ENCODE measurements at places on chromosomes 6 and 20.

GRCh38 chr20:36093804-36094145 is 60.8 kb upstream of the EPB41L1 start:
- DNase-seq, result no peak

GRCh38 chr20:34859826-34860545 is 12.7 kb downstream of the GGT7 start:
- DNase-seq, result no peak

GRCh38 chr6:111899531-111899930 is 26.3 kb upstream of the FYN start:
- no peak for DNase-seq

DNA sequence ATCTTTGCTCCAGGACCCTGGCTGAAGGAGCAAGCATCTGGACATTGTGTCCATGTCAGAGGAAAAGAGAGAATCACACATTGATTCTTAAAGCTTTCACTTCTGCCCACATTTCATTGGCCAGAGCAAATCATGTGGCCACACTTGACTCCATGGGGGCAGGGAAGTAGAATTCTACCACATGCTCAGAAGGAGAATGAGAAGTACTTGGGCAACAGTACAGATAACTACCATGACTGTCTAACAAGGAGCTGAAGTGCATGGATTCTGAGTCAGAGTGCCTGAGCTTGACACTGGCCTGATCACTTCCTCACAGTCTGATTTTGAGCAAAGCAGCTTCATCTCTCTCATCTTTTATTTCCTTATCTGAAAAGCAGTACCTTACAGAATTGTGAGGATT is 38.6 kb downstream of the GHRH start:
- DNase-seq, result no peak

GRCh38 chr20:19688031-19688806 is 69.8 kb upstream of the RIN2 start:
- peak; percentile 76 for DNase-seq

- DNase-seq, result no peak
These were observed 9.9 kb upstream of the ASCC3 start for GRCh38 chr6:100891079-100891478.

GRCh38 chr6:52904562-52905279 is 4.8 kb downstream of the GSTA3 start:
- peak; percentile 34 for DNase-seq

DNA sequence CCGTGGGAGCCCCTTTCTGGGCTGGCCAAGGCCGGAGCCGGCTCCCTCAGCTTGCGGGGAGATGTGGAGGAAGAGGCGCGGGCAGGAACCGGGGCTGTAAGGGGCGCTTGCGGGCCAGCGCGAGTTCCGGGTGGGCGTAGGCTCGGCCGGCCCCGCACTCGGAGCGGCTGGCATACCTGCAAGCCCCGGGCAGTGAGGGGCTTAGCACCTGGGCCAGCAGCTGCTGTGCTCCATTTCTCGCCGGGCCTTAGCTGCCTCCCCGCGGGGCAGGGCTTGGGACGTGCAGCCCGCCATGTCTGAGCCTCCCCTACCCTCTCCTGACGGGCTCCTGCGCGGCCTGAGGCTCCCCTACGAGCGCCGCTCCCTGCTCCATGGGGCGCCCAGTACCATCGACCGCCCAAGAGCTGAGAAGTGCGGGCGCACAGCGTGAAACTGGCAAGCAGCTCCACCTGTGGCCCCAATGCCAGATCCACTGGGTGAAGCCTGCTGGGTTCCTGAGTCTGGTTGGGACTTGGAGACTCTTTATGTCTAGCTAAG is 82.8 kb upstream of the E2F3 start:
- peak; percentile 57 for DNase-seq

DNA sequence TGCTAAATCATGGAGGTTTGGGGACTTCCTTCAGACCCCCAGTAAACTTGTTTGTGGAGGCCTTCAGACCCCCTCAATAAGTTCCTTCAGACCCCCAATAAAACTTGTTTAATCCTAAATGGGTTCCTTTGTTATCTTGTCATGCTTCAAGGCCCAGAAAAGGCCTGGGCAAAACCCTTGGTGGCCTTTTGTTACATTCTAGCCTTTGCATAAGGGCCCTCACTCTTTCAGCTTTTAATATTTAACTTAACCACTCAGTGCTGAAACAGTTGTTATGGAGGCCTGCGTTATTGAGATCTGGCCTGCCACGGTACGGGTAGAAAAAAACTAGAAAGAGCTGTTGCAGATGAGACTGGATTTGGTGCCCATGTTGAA is 4.3 kb upstream of the DYNLRB1 start:
- no peak for DNase-seq

DNA sequence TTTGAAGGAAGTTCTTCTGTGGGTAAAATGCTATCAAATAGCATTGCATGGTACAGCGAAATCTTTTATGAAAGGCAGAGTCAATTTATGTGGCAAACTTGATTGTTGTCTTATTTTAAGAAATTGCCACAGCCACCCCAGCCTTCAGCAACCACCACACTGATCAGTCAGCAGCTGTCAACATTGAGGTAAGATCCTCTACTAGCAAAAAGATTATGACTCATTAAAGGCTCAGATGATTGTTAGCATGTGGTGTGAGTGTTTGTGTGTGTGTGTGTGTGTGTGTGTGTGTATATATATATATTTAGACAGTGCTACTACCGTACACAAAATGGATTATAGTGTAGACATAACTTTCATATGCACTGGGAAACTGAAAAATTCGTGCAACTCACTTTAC is 27.8 kb downstream of the LRRN4 start:
- no peak for DNase-seq

DNA sequence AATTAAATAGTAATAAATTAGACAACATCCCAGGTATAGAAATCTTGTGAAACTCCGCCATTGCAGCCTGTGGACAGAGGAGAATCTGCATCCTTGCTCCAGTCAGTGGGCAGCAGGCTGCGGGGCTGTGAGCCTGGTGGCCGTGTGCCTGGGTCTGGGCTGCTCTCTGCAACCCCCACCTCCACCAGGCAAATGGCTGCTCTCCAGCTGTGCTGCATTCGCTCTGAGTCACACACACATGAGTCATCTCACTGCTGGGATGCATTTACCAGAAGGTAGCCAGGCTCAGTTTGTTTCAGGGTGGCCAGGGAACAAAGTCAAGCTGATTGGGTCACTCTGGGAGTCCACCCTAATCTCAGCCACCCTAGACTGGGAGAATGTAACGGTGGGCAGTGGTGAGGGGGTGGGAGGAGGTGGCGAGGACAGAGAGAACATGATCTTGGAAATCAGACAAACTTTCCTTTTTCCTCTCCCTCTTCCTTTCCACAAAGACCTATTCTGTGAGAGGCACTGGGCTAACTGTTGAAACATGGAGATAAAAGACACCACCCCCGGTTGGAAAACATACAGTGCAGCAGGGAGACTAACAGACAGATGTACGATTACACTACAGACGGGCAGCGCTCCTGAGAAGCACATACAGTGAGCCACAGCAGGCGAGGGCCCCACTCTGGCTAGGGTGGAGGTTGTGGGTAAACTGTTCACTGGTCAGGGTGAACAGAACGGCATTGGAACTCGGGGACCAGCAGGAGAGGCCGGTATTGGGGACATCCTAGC is 59.2 kb downstream of the TRAM2 start:
- DNase-seq, result peak; percentile 90

DNA sequence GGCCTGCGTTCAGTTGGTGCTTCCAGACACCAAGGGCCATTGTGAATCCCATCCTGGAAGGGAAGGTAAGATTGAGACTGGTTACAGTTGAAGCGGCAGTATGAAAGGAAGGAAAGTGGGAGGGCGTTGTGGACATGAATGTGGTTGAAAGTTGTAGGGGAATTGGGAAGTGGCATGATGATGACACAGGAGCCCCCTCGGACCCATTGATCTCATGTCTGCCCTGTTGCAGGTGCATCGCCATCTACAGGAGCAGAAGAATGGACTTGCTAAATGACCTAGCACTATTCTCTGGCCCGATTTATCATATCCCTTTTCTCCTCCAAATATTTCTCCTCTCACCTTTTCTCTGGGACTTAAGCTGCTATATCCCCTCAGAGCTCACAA is 5.5 kb downstream of the HLA-DQA1 start:
- no peak for DNase-seq

- DNase-seq, result no peak
These were observed 9.5 kb downstream of the MBOAT1 start for GRCh38 chr6:20202699-20203302.

GRCh38 chr6:72248621-72249020 is 362.3 kb downstream of the RIMS1 start:
- DNase-seq, result no peak

- DNase-seq, result no peak
These were observed 16.2 kb downstream of the HLA-DPB1 start for GRCh38 chr6:33091957-33092356.

DNA sequence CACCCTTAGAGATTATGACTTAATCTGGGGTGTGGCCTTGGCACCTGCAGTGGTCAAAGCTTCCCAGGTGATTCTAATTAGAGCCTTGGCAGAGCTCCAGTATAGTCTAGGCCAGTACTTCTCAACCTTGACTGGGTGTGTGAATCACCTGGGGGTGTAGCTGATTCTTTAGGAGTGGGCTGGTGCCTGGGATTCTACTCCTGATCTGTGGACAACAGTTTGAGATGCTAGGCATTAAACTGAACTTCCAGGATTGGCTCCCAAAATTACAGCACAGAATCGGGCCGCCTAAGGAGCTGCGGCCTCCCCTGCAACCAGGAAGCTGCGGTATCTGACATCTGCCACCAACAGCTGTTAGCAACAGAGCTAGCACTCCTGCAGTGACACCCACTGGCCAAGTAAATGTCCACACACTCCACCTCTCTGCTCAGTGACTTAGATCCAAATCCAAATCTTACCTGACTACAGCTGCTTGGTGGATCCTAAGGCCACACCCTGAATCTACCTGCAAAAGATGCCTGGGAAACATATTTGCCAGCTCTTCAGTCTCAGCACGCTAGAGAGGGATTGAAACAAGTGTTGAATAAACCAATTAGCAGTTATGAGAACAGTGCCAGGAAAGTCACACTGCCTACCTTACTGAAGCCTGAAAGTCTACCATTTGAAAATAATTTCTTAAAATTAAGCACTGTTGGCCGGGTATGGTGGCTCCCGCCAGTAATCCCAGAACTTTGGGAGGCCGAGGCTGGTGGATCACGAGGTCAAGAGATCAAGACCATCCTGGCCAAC is 126.7 kb downstream of the UNC5CL start:
- peak; percentile 66 for DNase-seq

- DNase-seq, result no peak
These were observed 35.2 kb downstream of the SYNDIG1 start for GRCh38 chr20:24504331-24505285.

DNA sequence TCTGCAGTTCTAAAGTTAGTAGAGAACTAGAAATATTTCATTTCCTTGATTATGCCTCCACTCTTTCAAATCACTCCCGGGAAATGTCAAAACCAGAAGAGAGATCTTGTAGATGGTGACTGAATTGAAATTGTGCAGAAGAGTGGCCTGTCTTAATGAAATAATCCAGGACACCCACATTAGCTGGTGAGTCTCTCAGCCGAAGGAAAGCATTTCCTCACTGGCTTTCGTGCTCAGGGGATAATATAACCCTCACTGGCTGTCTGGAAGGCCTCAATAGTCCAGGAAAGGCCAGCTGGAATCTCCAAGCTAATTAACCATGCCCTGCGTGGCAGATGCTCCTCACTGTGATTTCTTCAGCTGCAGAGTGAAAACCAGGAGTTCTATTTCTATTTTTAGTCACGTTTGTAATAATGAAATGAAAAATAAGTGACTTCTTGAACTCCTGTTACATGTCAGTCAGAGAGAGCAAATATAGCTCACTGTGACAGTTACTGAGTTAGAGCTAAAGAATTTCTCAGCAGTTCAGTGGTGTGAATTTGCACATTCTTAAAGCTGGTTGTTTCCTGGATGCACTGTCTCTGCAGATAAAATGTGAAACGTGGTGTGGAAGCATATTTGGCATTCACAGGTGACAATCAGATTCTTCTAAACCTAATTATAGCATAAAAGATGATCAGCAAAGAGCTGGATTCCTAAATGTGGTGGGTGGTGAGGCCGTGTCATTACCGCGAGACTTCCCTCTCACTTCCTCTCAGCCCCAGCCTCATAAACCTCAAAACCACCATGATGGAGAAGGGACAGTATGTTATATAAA is 211.7 kb downstream of the LMBRD1 start:
- no peak for DNase-seq

- no peak for DNase-seq
These were observed 6.7 kb upstream of the TTK start for GRCh38 chr6:79997728-79998127.

DNA sequence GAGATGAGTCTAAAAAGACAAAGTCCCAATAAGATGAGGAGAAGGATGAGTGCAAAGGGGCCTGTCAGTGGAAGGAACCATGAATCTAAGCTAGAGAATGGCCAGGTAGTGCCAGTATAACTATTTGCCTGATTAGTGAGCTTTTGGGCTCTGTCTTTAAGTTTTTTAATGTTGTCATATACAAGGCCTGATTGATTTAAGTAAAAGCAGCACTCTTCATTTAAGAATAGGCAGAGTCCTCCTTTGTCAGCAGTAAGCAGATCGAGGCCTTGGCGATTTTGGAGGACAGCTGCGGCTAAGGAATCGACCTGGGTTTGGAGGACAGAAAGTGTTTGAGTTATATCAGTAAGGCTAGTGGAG is 753.4 kb upstream of the ADGRB3 start:
- DNase-seq, result no peak

DNA sequence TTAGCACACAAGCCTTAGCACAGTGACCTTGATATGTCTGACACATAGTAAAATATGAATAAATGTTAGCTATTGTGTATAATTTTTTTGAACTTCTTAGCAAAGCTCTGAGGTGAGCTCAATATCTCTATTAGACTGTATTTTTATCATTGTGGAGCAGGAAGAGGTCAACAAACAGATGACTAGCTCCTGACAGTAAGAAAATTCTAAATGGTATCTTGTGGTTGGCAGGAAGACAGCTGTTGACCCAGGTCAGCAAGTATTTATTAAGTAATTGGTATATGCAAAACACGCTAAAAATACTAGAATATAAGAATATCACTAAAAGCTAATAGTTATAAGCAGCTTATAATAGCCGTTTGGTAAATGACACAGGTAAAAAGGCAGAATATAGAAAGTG is 77.5 kb upstream of the MARCKS start:
- DNase-seq, result no peak

DNA sequence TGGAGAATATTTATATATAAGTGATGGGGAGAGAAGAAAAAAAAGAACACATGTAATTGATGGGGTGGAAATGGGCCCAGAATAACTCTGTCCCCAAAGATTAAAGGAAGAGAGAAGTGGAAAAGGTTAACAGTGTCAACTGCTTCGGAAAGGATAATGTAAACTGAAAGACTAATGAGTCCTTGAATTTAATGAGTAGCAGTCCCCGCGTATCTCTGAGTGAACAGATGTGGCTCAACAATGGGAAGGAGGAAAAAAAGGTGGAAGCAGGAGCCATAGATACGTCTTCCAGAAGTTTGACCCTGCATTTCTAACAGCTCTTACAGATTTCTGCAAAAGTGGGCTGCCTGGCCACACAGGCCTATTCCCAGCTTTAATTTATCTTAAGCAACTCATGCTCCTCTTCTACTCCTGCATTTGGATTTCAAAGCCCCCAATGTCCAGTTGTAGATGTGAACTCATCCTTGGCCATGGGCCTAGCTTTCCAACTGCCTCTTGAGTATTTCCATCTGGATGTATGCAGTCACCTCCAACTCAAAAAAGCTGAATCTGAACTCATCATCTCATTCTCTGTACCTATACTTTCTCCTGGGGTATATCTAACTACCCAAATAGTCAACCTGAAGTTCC is 61.3 kb downstream of the DST start:
- no peak for DNase-seq

- DNase-seq, result no peak
These were observed 11.4 kb upstream of the SIRT5 start for GRCh38 chr6:13563009-13563408.

GRCh38 chr6:135703007-135703406 is 148.5 kb upstream of the PDE7B start:
- no peak for DNase-seq

- DNase-seq, result no peak
These were observed 2.7 kb upstream of the JAG1 start for GRCh38 chr20:10676518-10676917.
